Activated CD8-positive, alpha-beta T cell treated with anti-CD3 and anti-CD28 coated beads for 36 hours (primary cell): ENCODE measurements at places on chromosomes 3 and 15.

GRCh38 chr3:32399030-32399620, 7.5 kb downstream of the CMTM7 start:
- peak; percentile 54 for DNase-seq

GRCh38 chr3:40653001-40653400, 128.2 kb downstream of the ZNF621 start:
- no peak for DNase-seq

- no peak for DNase-seq
These were observed 1.2 kb upstream of the TCAIM start for GRCh38 chr3:44337248-44337785.

DNA sequence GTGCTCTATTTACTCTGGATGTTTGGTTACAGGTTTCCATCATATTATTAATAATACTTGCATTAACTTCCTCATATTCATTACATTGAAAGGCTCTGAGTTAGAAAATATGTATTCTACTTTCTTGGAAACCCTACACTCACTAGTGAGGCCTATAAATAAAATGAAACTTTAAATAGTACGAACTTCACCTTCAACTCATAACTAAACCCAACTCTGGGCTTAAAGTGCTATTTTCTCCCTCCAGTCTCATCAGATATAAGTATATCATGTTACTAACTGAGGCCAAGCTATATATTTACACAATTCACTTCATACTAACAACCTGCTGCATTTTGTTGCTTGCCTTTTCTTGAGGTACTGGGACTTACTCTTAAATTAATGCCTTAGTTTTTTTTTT, 306.7 kb downstream of the TIGIT start:
- no peak for DNase-seq

- no peak for DNase-seq
These were observed 8.1 kb downstream of the PLIN1 start for GRCh38 chr15:89670971-89671560.

- DNase-seq = no peak
These were observed 53.5 kb downstream of the DTWD1 start for GRCh38 chr15:49674370-49674769.
